ENCODE measurements at places on chromosomes 6 and 20. TPM values are rescaled to one million over a fixed set of nuclear protein-coding genes. Genes with fewer than 3 reads are reported as not detected.

Gene SKIC2
- total RNA-seq = 77.4 TPM

Gene BNIP5
- total RNA-seq = 16.0 TPM

GRCh38 chr20:20024942-20025341, 7.8 kb downstream of the NAA20 start:
- DNase-seq = no peak

DNA sequence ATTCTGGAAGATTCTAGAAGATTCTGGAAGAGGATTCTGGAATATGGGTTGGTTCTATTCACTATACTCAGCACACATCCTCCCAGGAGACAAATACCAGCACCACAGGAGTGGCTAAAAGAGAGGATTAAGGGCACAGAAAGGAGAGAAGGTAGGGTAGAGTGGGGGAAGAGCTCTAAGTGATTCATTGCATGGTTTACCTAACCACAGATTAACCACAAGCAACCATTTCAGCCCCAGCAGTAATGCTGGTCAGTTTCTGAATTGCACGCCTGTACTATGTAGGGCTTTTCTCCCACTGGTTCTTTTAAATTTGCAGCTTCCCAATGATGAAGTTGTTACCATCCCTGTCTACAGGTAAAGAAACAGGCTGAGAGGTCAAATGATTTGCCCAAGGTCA, 192.7 kb upstream of the PMEPA1 start:
- DNase-seq = no peak

DNA sequence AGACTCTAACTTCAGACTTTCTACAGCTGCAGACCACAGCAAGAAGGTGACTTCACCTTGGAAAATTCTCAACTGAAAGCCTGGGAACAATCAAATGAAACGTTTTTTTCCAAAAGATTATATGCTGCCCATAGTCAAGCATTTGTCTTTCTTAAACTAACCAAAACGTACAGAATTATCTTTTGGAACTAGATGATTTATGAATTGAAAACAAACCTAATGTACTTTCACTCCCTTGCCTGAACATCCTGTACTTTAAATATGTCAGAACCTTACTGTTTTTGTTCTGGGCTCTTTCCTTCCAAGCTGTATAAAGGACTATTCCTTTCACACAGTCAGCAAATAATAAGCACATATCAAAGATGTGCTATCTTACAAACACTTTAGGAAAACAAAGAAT, 62.4 kb upstream of the TNFAIP3 start:
- no peak for DNase-seq

DNA sequence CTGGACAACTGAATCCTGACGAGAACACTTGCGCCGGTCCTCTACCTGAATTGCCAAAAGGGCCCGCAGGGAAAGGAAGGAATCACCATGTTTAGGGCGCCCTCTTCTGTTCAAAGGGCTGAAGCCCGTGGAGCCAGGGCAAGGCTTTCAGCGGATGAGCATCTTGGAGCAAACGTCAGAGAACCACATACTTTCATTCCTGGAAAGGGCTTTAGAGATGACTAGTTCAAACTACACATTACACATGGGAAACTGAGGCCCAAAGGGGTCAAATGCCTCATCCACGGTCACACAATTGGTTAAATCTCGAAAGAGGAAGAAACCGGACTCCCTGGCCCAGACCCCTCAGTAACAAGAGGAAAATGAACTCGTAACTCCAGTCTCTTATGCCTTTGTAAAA, 11.5 kb upstream of the ZNF133 start:
- peak; percentile 77 for DNase-seq

DNA sequence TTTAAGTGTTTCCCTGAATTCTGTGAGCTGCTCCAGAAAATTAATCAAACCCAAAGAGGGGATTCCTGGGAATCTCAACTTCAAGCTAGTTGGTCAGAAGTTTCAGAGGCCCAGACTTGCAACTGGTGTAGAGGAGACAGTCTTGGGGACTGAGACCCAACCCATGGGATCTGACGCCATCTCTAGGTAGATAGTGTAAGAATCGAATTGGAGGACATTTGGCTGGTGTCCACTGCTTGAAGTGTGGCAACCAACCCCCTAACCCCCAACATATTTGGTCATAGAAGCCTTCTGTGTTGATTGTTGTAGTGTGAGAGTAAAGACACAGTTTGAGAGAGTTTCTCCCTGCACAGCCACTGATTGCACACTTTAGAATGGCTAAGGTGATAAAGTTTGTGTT, 103.5 kb upstream of the CARMIL1 start:
- DNase-seq = no peak

DNA sequence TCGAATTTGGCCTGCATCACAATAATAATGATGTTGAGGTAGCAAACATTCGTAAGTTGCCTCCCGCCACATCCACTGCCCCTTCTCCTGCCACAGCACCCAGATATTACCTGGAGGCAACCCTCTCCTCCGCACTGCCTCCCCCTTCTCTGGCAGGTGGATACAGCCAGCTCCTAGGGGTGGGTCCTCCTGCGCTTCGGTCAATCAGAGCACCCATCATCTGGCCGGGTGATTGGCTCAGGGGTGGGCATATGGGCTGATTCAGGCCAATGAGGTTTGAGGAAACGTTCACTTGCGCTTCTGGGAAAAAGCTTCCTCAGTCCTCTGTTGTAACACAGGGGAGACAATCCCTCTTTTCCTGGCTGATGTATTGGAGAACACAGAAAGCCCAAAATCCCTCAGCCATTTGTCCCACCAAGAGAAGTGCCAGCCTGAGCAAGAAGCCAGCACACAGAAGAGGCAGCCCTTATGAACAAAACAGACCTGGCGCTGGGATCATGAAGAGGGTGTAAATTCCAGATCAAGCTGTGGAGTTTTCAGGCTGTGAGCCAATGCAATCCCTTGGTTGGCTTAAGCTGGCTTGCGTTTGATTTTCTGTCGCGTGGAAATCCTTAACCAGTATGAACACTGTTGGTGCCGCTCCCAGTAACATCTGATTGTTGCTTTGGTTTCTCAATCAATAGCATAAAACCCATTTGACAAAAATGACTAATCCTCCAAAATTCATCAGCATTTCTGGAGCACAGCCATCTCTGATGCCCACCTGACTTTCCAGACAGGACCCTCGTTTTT, 82.2 kb downstream of the PRDM1 start:
- no peak for DNase-seq

DNA sequence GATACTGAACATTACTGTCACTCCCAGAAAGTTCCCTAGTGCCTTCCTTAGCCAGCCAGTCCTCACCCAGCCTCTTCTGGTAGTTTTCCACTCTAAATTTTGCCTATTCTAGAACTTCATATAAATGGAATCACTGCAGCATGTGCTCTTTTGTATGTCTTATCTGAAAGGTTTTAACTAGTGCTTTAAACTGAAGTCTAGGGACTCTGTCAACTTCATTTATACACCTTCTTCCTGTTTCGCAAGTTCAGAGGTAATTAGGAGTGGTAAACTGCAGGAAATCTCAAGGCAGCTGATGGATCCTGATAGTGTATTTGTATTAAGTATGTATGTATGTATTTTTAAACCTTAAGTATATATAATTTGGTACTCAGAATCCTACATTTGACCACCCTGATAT, 94.3 kb downstream of the TCP11 start:
- DNase-seq = no peak

Gene PPARD
- total RNA-seq = 19.8 TPM

DNA sequence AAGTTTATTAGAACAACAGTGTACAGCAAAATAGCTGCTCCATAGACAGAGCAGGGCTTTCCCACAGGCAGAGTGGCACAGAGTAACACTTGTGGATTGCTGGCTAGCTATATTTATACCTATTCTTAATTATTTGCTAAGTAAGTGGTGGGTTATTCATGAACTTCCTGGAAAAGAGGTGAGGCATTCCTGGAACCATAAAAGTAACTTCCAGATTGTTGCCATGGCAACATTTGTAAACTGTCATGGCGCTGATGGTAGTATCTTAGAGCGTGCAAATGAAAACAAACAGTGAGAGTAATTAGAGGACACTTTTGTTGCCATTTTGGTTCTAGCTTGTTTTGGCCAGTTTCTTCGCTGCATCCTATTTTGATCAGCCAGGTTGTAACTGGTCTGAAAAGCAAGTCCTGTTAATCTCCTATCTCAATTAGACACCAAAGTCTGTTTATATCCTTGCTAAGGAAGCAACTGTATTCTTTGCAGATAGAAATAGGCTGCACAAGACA, 23.9 kb downstream of the DEFB114 start:
- no peak for DNase-seq

- no peak for DNase-seq
Observed at GRCh38 chr6:18062733-18063132, 59.7 kb downstream of the NHLRC1 start.

DNA sequence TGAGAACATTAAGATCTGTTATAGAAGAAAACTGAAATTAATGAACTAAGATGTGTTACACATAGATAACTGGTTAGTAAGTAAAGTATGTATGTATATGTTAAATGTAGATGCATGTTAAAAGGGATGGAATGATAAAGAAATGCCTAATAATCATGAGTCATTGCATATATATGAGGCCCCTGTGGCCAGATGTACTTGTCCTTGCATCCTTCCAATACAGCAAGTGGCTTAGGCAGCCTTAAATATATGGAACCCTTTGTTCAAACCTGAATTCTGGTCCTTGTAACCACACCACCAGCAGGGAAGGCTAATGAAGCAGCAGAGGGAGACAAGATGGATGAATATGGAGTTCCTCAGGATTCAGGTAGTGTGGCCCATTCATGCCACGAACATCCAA, 9.8 kb upstream of the AKAP7 start:
- no peak for DNase-seq

- DNase-seq = peak; percentile 78
Observed at GRCh38 chr6:25223490-25223991, 55.6 kb upstream of the CARMIL1 start.

DNA sequence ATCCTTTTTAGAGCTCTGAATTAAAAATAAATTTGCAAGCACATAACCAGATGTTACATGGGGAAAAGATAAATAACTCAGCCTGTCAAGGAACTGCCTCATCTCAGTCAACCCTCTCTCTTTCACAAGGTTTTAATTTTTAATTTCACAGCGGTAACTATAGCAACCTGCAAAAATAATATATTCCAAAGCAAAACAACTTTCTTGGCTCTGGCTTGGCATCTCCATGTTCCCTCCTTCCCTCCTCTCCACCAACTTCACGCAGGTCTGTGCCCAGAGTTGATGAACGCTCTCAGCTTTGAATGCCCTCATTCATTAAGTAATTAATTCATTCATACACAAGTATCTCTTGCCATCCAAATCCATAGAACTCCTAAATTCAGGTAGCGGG, 32.5 kb upstream of the SIRPA start:
- no peak for DNase-seq

Gene C6orf132
- 44.4 TPM for total RNA-seq

GRCh38 chr6:149212206-149212605, 105.3 kb upstream of the TAB2 start:
- no peak for DNase-seq

DNA sequence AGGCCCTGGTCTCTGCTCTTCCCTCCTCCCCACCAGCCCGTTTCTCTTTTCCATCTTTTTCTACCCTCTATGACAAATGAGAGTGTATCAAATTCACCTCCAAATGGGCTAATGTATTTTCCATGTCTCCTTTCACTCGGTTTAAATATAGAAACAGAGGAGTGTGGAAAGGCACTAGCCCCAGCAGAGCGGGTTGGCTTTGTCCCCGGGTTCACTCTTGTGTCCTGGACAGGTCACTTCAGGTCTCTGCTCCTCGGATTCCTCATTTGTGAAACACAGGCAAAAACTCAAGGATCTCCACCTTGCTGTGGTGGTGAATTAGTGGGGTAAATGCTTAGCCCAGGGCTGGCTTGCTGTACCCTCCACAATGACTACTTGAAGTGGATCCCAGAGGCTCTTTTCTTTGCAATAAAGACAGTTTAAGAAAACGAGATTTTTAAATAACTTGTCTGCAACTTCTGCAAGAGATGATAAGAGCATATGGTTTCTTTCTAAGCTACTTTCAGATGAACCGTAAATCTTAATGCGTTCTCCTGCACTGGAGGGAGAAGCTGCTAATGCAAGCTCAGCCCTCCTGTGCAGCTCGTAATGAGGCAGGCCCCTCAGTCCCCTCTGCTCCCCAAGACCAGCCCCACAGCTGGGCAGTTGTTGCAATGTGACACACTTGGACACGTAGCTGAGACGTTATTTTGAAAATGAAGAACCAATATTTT, 292.9 kb downstream of the THBS2 start:
- DNase-seq = no peak

GRCh38 chr6:52231406-52232127, 12.7 kb downstream of the IL17F start:
- no peak for DNase-seq

Gene CYB5R4
- 7.1 TPM for total RNA-seq

Gene NR2E1
- not detected for total RNA-seq

GRCh38 chr6:141426400-141426980, 706.2 kb upstream of the GJE1 start:
- no peak for DNase-seq

DNA sequence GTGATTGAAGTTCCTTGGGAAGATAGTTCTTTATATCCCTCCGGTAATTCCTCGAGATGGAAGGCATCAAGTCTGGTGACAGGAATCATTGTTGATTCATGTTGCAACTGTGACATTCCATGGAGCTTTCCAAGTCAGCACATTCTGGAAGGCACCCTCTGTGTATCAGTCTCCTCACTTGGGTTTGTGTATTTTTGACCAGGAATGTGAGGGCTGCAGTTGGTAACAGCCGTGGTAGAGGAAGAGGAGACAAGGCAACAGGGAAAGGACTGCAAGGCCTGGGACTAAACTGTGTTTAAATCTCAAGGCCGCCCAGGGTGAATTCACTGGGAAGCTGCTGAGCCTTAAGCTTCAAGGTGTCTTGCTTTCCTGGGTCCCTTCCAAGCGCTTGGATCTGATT, 99.0 kb downstream of the CLIC5 start:
- no peak for DNase-seq

Gene GRM4
- not detected for total RNA-seq

DNA sequence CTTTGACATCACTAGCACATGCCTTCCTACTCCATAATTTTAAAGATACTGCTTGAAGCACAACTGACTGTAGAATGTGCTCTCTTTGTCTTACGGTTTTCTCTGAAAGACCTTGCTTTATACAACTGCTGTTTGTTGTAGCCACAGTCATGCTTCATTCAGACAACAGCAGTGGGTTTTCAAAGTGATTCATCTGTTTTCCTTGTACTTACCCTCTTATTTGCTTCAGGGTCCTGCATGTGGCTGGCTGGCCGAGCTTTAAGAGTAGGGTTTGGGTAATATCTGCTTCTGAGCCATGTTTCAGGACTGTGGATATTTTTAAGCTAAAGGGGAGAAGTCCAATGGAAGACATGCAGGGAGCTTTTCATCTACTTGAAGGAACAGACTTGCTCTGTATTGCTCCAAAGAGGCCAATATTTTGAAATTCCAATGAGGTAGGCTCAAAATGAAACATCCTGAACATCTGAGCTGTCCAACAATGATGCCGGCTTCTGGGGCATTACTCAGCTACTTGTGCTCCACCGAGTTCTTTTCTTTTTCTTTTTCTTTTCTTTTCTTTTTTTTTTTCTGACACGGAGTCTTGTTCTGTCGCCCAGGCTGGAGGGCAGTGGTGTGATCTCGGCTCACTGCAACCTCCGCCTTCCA, 160.2 kb upstream of the SGK1 start:
- no peak for DNase-seq

Gene OLIG3
- not detected for total RNA-seq

Gene BFSP1
- 0.75 TPM for total RNA-seq

All from transverse colon (tissue), 4 donors.